Effector CD4-positive, alpha-beta T cell (primary cell): ENCODE measurements at places on chromosomes 4 and X.

- DNase-seq: no peak
Measured at GRCh38 chrX:134670134-134670924, 12.1 kb upstream of the PLAC1 start.

DNA sequence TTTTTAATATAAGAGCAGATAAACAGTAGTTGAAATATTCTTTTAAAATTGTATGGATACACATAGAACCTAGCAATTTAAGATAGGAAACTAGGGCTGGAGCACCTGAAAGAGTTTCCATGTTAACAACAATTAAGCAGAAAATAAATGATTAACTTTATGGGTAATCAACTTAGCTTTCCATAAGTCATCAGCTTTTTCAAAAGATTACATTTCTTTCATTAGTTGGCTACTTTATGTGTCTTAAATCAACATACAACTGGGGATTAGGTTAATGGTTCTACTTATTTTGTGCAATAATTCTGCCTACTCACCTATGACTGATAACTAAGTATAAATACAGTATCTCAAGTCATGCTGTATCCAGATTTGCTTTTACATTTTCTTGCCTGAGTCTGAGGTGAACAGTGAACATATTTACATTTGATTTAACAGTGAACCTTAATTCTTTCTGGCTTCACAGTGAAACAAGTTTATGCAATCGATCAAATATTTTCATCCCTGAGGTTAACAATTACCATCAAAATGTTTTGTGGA, at the start of gene ANXA10:
TSS of gene ANXA10 (plus strand) at position 362 of the 537 bp plus-strand sequence. CDS start at position 526, 164 bp downstream.
- no peak for DNase-seq

DNA sequence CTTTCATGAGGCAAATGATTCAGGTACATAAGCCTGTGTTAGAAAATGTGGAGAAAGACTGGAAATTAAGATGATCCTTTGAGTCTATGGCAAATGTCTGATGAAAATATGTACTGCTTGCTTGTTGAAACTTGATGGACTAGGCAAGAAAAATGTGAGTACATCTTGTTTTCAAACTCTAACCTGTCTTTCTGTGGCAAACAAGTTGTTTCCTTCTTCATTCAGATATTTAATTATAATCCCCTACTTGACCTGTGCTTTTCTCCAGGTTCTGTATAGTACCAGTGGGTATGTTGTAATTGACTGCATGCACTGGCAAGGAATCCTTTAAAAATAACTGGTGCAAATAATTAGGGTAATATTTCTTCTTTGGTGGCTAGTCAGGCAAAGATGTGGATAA, 136.7 kb downstream of the ARHGAP24 start:
- DNase-seq: no peak

DNA sequence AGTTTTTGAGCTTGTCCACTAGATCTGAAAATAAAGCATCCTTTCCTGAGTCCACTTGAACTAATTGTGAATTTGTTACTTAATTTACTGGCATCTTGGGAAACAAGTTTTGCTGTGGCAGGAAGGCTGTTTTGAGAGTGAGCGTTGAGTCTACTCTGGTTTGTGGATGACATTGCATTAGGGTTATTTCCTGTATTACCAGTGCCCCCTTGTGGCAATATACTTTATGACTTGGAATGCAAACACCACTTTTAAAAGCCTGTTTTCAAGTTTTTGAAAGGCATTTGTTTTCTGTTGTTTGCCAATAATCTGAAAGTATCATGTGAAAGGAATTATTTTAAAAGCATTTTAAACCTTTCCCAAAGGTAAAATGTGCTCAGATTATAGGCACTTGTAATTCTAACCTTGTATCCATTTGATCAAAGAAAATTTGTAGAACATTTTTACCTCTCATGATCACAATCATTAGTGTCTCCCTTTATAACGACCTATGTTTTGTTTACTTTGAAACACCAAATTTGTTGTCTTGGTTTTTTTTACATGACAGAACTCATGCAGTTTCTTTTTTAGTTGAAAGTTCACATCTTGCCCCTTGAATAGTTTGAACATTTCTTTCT, 18.0 kb upstream of the CYP2U1 start:
- peak; percentile 38 for DNase-seq

DNA sequence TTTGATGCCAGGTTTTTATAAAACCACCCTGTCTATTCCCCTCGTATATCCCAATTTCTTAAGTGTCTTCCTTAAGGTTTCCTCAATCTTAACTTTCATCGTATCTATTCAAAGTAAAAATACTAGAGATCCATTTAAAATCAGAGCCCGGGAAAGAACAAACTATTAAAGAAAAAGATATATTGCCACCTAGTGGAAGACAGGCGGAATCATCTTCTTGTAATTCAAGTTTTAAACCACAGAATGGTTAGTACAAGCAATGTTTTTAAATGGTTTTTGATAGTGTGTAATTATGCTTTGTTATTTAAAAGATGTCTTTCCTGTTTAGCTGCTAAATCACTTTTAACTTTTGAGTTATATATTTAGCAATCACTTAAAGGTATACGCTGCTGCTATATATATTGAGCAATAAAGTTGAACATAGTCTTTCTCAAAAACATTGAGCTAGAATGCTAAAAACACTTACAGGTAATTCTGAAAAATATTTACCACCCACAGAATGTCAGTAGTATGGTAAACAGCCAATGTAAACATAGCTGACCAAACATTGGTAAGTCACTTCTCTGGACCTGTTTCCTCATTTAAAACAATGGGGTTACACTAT, 18.2 kb downstream of the PRDM8 start:
- DNase-seq: no peak
